ENCODE measurements at places on chromosomes 6 and 20.
A peak's percentile ranks its signal among the peaks of the same experiment; 100 is the strongest.

DNA sequence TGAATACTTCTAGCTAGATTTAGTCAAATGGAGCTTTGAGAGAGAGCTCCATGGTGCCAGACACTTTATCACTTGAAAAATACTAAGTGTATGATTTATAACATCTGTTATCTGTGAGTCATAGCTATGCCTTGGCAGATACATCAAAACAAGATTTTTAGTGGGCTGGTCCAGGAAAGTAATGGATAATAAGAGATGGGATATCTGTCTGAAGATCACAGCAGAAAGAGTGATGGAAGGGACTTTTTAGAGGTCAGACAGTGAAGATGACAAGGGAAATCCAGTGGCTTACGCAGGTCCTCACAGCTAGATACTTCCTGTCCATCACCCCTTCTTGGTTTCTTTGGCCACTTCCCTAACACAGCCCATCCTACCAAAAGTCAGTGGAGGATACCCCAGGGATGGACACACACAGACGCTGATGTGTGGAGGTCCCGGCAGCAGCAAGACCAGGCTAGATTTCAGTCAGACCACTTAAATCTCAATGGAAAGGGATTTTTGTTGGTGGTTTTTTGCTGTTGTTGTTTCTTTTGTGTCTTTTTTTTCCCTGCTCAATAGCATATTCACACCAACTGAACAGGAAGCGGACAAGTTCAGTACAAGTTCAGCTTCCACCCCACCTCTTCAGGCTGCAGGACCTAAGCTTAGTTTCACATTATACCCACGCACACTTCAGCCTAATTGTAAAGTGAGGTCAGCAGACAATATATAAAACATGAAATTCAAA, 209.3 kb downstream of the ALDH8A1 start:
- DNase-seq: no peak

DNA sequence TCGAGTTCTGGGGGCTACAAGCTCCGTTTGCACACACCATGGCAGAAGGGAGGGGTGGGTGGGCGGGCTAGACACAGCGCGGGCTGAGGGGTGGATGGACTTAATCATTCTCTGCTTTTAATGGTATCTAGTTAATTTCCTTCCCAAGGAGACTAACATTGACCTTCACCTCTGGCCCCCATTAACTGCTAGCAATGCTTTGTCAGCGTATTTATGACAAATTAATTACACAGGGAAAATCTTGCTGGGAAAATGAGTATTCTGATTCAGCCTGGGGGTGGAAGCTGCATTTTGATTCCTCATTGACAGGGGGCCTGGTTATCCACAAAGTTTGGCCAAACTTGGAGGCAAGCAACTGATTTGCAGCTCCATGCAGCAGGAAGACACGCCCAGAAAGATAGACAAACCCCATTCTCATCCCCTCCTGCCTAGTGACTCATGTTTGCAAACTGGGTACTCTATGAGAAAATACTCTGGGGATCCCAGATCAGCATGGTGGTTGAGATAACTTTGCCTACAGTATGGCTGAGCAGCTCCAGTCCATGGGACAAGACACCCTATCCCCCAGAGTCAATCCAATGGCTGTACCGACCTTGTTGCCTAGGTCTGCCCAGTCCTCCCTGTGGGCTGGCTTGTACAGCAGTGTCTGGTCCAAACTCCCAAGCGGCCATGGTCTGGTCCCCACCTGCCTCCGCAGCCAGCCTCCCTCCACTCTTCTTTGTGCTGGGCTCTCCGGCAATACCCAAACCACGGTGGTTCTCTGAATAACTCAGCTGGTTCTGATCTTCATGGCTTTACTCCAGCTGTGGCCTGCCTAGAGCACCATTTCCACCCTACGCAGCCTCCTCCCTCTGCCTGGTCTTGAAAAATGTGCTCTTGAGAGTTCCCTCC, 19.7 kb downstream of the ZBP1 start:
- DNase-seq: no peak

- no peak for DNase-seq
Observed at GRCh38 chr6:38355519-38355918, 284.2 kb downstream of the BTBD9 start.

DNA sequence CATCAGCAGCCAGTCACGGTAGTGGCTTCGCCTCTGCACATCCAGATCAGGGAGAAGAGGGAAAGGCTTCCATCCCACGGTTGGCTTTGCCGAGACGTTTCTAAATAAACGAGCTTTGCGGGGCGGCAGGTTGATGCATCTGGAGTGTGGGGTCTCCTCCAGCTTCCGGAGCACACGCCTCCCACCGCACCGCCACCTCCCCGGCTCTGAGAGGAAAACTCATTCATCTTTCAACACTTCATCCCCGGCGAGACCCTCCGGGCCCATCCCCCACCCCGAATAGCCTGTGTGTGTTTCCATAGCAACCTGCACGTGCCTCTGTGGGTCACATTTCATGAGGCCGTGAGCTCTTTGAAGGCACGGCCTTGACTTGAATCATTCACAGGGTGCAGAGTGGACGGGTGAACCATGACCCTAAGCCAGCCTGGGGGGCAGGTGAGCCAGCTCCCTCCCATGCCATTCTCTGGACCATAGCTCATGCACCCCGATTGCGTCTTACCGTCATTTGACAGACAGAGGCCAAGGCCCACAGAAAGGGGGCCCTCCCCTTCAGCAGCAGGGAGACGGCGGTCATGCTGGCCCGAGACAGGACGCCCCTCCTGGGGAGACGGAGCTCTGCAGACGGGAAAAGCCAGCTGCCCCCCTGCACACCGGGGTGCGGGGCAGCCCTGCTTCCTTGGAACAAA, 16.2 kb upstream of the CHRNA4 start:
- DNase-seq: no peak

GRCh38 chr20:1301031-1301529, 27.9 kb downstream of the SDCBP2 start:
- DNase-seq: no peak

- no peak for DNase-seq
Observed at GRCh38 chr6:89495961-89496535, 63.1 kb downstream of the ANKRD6 start.

DNA sequence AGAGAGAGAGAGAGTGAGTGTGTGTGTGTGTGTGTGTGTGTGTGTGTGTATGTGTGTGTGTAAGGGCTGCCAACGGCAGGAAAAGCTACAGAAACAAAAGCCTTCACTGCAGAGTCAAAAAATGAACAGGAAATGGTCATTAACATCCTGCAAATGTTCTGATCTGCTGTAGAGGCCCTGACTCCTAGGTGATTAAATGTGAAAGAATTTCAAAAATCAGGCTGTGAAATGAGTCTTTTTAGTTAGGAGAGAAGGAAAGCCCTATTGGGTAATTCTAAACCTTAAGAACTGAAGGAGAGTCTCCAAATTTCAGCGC, 166.5 kb upstream of the MYLIP start:
- no peak for DNase-seq

DNA sequence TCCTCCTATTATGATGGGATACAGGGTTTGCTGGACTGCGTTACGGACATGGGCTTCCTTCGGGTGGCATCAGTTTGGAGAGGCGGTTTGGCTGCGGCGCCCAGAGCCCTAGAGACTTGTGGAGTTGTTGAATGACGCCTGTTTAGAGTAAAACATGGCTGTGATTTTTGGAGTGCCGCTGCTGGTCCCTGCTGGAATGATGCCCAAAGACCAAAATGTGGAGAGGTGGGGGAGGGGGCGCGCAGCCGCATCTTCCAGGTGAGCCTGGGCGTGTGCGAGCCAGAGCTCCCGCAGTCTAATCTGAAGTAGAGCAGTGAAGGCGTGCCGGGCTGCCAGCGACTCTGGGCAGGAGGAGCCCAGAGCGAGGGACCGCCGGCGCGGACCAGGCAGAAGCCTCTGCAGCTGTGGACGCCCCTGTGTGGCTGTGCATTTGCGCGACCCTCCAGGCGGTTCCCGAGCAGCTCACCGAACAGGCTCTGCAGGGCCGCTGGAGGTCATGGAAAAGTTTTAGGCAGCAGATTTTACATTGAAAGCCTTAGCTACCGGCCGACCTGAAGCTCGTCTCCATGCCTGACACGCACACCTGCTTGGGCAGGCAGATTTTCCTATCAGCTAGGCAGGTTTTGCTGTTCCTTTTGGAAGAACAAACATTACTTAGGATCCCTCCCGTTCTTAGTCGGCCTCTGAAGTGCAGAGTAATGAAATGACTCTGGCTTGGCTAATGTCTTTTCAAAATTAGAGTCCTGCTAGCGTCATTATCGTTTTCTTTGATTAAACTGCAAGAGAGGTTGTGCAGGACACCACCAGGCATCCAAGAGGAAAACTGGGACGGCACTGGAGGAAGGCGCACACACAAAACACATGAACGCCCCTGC, 298.2 kb downstream of the PHACTR1 start:
- no peak for DNase-seq

GRCh38 chr6:7685276-7685675, 40.6 kb upstream of the BMP6 start:
- peak; percentile 39 for DNase-seq

DNA sequence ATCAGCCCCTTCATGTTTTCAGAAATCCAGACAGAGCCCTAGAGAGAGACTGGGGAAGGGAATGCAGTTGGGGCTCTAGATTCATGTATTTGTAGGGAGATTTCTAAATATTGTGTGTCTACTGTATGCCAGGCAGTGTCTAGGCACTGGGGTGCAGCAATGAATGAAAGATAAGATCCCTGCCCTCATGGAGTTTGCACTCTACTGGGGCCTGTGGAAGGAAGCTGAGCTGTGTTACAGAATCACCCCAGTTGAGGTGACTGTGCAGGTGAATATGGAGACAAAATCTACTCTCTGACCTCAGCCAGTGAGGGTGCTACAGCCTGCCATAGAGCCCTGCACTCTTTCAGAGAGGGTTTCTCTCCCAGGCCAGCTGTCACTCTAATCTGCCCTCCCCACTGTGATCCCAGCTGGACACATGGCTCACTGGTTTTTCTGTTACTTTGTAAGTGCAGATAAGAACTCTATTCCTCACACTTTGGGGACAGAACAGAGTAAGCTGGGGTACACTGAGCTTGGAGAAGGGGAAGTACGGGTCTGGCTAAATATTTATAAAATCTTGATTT, 69.2 kb upstream of the E2F3 start:
- DNase-seq: no peak

Measured in LNCaP clone FGC (cell line).